ENCODE measurements at places on chromosomes 6 and 20.

- DNase-seq: no peak
Measured at GRCh38 chr20:55830121-55830827, 175.0 kb downstream of the CBLN4 start.

- no peak for DNase-seq
Measured at GRCh38 chr6:22306741-22307466, 10.1 kb upstream of the PRL start.

GRCh38 chr20:32163951-32164350 lies 43.6 kb downstream of the PLAGL2 start:
- DNase-seq: no peak

DNA sequence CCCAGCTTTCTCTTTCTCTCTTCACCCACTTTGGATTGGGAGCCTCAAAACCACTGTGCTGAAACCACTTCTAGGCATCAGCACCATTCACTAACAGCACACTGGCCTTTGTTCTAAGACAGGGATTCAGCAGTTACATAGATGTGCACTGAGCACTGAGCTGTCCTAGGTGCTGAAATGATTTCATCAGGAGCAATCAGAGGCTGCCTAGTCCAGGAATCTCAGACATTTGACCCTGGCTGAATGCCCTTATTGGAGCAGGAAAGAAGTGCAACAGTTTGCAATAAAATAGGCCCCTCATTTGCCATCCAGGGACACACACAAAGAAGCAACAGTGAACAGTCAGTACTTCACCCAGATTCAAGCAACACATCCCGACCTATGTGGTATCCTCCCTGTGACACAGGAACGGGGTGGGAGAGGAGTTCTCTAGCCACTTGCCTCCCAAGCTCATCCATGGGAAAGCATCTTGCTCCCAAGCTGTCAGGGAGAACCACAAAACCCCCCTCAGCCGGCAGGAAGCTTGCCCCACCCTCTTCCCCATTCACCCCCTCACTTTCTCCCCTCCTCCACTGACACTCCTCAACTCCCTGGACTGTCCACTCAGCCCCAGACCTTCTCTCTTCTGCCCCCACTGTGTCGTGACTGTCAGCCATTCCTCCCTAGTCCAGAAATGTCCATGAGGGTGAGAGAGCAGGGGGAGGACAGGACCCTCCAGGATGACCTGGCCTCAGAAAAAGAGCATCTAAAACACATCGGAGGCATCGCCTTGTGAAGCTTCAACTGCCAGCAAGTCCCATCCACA lies 304.4 kb downstream of the PREX1 start:
- DNase-seq: no peak

DNA sequence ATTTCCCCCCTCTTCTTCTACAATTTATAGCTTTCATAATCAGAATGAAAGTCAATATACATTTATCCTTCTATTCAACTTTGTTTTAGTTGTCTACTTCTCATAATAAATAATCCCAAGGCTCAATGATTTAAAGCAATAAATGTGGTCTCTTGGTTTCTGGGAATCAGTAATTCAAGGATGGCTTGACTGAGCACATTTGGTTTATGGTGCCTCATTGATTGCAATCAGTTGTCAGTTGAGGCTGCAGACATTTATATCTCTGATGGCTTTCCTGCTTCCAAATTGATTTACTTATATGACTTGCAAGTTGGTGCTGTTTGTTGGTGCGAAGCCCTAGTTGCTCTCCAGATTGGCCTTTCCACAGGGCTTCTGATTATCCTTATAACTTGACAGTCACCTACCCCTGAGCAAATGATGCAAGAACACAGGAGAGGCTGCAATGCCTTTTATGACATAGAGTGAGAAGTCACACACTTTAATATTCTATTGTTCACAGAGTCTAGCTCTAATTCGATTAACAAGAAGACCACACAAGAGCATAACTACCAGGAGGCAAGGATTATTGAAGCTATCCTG lies 2.7 kb upstream of the CRISP1 start:
- no peak for DNase-seq

DNA sequence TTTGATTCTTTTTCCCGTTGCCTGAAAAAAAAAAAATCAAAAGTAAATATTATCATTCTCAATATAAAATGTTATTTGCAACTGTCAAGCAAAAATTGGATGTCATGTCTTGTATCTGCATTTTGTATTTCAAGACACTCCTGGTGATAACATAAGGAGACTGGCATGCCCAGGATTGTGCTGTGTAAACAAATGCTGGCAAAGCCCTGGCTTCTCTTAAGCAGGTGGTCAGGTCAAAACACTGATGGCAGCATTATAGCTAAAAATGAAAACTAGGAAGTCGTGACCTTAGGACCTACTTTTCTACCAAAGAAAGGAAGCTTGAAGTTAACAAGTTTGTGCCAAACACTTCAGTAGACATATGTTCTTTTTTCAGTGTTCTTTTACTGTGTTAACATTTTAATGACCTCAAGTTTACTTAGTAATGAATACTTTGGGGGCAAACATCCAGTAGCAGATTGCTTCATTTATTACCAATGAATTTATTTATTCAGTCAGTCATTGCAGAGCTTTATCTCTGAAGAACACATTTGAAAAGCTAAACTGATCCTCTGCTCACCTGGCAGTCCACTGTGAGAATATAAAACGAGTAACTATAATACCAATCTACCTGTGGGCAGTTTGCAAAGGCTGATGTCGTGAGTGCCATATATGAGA lies 243.1 kb upstream of the FLRT3 start:
- DNase-seq: no peak

DNA sequence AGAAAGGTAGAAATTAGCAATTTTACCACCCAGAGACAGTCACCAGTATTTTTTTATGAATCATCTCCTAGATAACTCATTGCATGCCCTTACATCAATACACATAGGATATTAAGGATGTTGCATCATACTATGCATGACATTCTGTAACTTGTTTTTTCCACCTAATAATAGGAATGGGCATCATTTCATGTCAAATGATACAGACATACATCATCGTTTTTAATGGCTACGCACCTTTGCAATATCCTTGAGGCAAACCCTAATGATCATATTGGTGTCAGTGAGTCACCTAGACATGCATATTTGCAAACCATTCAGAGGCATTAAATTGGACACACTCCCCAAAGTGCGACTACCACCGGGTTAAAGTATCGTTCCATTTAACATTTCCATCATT lies 309.7 kb upstream of the AGPAT4 start:
- DNase-seq: no peak

DNA sequence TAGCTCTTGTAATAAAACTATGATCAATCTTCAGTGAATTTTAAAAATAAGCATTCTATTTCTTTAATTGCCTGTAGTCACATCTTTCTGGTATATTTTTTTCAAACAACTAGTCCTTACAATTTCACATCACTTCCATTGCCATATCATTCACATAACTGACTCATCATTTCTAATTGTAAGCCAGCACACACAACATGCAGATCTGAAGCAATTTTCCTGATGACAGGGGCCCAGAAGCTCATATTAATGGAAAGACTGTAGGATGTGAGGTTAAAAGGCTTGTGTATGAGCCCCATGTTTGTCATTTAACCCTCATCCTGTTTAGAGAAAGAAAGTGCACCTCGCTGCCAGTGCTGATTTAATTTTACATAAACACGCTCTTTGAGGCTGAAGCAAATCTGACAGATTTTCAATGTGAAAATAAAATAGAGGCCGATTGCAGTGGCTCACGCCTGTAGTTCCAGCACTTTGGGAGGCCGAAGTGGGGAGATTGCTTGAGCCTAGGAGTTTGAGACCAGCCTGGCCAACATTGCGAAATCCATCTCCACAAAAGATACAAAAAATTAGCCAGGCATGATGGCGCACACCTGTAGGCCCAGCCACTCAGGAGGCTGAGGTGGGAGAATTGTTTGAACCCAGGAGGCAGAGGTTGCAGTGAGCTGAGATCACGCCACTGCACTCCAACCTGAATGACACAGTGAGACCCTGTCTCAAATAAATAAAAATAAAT lies 40.1 kb upstream of the LTV1 start:
- DNase-seq: no peak

DNA sequence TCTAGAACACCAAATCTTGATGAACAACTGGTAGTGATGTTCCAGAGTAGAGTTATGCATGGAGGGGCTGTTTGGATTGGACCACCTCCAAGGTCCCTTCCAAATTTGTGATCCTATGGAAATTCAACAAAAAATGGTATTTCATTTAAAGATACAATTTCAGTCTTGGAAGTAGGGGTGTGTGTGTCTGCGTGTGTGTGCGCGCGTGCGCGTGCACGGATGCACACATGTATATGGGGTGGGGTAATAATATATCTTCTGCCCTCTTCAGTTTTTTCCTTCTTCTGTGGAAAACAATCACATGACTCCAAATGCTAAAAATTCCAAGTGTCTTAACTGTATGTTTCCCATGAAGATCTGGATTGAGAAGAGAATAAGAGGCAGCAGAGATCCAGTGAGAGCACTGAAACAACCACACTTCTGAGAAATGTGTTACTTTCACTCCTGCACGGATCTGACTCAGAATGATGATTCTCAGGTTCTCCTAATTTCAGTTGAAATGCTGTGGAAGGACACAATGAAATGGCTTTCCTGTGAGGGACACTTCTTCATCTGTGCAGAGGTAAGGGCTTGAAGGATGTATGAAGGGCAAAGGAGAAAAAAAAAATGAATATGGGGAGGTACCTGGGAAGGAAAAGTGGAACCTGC lies 10.6 kb upstream of the IL17F start:
- no peak for DNase-seq

GRCh38 chr6:117464700-117465099 lies 17.8 kb upstream of the DCBLD1 start:
- DNase-seq: no peak

DNA sequence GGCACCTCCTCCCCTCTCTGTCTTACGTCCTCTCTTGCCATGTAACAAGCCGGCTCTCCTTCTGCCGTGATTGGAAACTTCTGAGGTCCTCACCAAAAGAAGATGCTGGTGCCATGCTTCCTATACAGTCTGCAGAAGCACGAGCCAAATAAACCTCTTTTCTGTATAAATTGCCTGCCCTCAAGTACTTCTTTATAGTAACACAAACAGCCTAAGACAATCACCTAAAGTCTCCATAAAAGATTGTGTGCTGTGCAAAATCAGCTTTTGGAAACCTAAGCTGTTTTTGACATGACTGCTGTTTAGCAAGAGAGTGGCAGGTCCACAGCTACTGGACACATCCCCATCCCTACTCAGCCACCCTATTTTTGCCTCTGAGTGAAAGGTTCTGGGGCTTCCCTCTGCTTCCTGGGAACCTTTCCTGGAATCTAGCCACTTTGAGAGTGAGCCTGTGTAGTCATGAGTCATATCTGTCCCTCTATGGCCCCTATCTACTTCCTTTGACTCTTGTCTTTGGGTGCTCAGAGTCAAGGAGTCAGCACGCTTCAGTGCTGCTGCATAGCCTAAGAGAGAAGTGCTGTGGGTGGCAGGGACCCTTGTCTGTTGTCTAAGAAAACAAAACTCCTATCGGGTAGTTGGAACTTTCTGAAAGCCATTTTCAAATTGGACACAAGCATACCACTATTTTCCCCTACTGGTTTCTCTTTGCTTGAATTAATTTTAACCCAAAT lies 110.0 kb downstream of the PPP1R14C start:
- DNase-seq: no peak

GRCh38 chr6:148866657-148867268 lies 119.9 kb downstream of the UST start:
- no peak for DNase-seq

DNA sequence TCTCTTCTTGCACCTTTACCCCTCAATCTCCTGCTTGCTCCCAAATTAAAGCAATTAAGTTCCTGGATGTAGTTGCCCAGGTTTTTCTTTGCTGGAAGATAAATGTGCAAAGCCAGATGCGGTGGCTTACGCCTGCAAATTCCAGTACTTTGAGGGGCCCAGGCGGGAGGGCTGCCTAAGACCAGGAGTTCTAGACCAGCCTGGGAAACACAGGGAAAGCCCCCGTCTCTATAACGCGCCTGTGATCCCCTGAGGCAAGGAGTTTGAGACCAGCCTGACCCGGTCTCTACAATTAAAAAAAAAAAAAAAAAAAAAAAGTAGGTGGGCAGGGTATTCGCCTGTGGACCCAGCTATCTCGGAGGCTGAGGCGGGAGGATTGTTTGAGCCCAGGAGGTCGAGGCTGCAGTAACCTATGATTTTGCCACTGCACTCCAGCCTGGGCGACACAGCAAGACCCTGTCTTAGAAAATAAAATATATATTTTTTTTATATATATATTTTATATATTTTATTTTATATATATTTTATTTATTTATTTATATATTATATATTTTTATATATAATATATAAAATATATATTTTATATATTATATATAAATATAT lies 461 bp upstream of the DCDC2 start:
- no peak for DNase-seq

GRCh38 chr6:168355716-168356522 lies 36.3 kb upstream of the DACT2 start:
- DNase-seq: no peak

- DNase-seq: peak; percentile 78
Measured at GRCh38 chr6:44456070-44456965, 68.8 kb downstream of the CDC5L start.

Data from activated effector memory CD4-positive, alpha-beta T cell treated with anti-CD3 and anti-CD28 coated beads, Interleukin-2, amount 50 U/mL, for 16 hours (primary cell).